ENCODE measurements at places on chromosomes 6 and 20.

- DNase-seq = no peak
Measured at GRCh38 chr6:50820869-50821264, 2.2 kb downstream of the TFAP2B start.

DNA sequence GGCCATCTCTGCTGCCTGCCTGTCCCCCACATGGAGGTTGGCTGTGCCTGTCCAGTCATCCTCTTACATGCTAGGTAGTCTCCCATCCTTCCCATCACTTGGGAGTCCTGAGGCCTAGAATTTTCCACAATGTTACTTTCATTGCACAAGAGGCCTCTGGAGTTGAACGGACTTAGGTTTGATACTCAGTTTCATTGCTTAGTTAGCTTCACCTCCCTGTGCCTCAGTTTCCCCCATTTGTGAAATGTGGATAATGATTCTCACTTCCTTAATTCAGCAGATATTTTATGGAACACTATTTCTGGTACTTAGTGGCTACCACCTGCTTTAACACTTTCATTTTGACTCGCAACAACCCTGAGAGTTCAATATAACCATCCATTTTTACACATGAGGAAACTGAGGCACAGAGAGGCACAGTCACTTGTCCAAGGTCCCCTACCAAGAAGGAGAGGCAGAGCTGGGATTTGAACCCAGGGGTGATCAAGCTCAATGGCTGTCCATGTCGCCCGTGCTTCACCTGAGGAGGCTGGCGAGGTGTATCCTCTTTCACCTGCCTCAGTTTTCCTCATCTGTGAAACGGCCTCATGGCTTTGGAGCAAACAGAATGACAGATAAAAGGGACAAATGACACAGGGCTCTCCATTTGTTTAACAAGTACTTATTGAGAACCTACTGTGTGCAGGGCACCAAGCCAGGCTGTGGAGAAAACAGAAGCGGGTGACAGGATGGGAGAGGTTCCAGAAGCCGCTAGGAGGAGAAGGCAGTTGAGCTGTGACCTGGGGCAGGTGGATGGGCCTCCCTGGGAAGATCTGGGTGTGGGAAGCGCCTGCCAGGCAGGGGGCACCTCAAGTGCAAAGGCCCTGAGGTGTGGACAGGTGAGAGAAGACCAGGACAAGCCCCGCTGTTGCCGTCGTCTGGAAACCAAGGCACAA is 154.3 kb upstream of the PTPN1 start:
- DNase-seq = no peak

- no peak for DNase-seq
Measured at GRCh38 chr6:159908979-159909378, 18.2 kb downstream of the MAS1 start.

- DNase-seq = no peak
Measured at GRCh38 chr6:22017272-22017671, 279.6 kb downstream of the PRL start.

GRCh38 chr20:55513954-55514353 is 491.4 kb downstream of the CBLN4 start:
- no peak for DNase-seq

- DNase-seq = no peak
Measured at GRCh38 chr6:109794201-109794923, 103.3 kb downstream of the FIG4 start.

DNA sequence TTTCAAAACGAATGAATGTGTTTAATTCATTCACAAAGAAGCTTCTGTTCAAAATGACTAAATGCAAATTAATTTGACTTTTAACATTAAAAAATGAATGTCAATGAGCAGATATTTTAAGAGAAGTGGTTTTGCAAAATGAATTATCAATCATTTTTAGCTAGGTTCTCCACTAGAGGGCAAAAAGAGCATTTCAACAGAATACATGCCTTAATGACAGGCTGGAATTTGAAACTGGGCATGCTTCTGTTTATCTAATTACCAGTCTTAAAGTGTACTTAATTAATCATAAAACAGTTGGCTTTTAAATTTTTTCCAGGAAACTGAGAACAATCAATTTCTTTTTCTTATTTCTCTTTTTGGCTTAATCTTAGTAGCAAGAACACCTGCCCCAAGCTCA is 63.8 kb upstream of the TINAG start:
- no peak for DNase-seq

GRCh38 chr20:24866742-24867141 is 82.3 kb upstream of the CST7 start:
- no peak for DNase-seq

- no peak for DNase-seq
Measured at GRCh38 chr20:48422242-48422960, 405.4 kb downstream of the PREX1 start.

DNA sequence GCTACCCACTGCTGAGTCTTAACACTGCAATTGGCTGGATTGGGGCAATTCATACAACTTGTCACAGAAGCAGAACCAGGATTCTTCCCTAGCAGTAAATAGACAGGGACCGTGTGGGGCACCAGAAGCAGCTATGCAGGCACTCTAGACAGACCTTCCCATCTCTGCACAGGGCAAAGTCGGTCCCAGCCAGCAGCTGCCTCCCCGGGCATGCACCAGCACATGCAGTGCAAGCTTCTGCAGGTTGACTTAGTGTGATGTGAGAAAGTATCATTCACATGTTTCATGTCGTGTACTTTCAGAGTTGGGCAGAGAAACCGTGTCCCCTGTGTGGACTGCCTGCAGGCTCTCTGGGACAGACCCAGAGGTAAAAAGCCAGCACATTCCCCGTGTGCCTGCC is 98.0 kb upstream of the FOXA2 start:
- no peak for DNase-seq

GRCh38 chr6:39707962-39708683 is 17.1 kb downstream of the KIF6 start:
- DNase-seq = no peak

DNA sequence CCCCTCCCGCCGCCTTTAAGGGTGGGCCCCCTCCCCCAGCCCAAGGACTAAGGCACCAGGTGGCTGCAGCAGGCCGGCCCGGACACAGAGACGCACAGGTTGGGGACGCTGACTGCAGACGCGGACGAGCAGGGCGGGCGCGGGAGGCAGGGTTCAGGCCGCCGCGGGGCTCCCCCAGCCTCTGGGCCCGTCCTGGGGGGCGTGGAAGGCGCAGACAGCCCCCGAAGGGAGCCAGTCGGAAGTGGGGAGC is 9.3 kb downstream of the DUSP15 start:
- peak; percentile 60 for DNase-seq

GRCh38 chr20:32019156-32019510 is 8.9 kb downstream of the CCM2L start:
- peak; percentile 81 for DNase-seq

DNA sequence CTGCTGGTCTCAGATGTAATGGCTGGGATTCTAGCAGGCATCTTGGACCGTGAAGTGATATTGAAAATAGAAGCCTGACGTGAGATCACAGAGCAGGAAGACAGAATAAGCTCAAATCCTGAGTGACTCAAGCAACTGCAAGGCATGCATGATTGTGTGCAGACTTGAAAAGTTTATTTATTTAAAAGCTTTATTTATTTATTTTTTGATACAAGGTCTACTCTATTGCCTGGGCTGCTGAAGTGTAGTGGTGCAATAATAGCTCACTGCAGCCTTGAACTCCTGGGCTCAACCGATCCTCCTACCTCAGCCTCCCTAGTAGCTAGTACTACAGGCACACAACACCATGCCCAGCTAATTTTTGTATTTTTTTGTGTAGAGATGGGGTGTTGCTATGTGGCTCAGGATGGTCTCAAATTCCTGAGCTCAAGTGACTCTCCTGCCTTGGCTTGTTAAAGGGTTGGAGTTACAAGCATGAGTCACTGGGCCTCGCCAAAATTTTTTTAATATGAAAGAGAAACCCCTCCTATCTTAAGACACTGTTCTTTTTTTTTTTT is 40.1 kb upstream of the RNF144B start:
- DNase-seq = no peak
